ENCODE measurements at places on chromosomes 4 and X.

DNA sequence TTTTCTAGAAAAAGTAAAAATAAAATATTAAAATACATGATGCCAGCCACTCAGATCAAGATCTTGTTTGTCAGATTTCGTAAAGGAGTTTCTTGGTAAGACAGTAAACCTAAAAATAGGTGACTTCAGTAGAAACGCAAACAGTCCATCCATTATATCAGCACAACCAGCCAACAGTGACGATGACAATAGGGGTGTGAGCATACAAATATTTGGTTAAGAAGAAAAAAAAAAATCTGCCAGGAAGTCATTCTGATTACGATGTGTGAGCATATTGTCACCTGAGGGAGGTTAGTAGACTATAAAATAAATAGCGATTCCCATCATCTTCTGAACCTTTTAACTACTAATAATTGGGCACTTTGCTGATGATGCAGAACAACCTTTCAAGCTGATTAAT is 37.6 kb downstream of the SLC7A11 start:
- no peak for DNase-seq

DNA sequence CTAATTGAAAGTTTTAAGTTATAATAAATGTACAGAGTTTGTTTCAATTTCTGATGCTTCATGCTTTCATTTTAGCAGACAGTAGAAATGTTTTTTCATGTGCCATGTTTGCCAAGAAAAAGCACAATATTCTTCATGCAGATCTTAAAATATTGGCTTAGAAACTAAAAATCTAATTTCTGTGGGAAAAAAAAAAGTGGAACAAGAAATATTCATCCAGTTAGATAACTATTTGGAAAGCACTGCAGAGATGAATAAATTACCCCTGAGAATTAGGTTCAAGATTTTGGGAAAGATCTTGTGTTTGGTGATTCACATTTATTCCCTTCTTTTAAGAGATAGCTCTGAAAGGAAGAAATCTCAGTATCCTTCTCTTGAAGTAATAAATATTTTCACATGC is 912.5 kb downstream of the C4orf33 start:
- DNase-seq, result no peak

GRCh38 chr4:40227284-40227683 is 30.5 kb downstream of the RHOH start:
- DNase-seq, result no peak

GRCh38 chrX:74133156-74133796 is 170.7 kb upstream of the ZCCHC13 start:
- no peak for DNase-seq

DNA sequence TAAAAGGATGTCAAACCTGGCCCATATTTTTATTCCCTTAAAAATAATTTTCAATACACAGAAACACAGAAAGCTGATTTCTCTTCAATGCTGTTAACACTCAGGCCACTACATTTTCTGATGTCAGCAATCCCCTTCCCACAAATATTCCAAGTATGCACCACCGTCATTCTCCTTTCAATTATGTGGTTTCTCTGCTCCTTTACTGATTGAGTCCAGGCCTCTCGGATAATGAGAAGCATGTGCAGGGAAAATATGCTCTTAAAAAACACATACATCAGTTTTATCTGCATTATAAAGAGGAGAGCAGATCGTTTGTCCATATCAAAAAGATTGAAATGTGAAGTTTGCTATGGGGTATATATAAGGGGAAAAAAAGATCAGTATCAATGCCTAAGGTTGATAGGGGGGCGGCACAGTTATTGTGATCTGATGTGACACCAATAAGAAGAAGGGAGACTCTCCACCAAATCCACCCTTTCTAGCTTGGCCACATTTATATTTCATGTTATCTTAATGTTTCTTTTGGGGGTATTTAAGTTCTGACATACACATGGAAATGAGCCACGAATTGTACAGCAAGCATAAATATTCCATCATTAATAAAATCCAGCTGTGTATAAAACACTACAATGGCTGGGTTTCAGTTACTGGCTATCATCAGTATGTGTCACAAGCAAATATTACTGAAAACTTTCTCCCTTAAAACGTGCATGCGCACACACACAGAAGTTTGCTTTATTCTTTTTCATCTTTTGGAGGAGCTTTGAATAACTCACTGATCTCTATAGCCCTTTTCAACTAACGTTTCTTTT is 6.4 kb downstream of the AMOT start:
- DNase-seq, result no peak

DNA sequence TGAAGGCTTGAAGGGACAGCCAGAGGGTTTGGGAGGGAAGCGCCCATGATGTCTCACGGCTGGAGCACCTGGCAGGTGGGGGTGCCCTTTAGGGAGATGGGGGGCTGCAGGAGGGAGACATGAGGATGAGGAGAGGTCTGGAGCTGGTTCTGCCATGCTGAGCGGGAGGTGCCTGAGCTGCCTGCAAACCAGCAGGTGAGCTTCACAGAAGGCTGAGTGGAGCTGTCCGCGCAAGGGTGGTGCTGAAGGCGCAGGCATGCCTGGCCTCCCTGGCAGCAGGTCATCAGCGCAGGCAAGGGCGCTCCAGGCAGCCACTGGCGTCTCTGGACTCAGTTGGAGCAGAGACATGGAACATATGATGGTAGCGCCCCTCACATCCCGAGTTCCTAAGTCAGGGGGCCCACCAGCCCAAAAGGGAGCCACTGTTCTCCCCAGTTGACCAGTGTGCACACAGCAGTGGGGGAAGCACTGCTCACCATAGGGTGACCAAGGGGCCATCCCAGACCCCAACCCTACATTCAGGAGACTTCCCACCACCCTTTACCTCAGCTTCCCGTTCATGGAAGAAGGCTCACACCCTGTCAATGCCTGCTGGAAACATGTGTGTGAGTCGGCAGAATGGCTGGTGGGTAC is 25.8 kb downstream of the ADRA2C start:
- no peak for DNase-seq

Measured in GOT3 (cell line).